Activated CD4-positive, alpha-beta T cell treated with anti-CD3 and anti-CD28 coated beads for 4 hours (primary cell): ENCODE measurements at places on chromosomes 16 and 17.

DNA sequence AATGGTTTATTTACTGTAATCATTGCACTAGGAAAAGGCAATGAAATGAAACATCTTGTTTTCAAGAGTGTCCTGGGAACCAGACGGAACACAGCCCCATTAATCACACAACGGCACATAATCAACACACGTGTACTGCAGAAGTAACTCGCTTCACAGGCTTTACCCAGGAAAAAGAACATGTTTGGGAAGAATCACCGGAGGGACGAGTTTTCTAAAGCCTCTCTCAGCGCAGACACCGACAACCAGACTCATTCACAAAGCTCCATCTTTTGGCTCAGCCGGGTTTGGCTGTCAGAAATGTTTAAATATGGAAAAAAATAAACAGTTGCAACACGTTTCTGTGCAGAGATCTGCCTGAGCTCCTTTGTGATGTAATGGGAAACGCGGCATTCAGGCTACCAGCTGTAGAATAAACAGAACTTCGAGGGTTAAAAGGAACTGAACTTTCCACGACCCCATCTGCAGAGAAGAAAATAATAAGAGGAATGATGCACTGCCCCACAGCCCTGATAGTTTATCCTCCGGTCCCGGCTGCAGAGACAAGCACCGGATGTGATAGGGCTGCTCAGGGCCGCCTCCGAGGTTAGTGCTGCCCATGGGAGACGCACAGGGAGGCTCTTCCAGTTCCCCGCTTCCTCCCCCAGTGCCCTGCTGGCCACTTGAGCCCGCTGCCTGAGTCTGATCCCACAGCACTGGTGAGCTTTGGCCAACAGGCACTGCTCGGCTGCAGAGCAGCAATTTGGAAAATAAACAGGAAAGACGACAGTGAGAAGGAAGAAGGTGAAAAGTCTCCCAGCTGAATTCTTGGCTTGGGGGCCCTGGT, 119.8 kb downstream of the HIC1 start:
- no peak for DNase-seq

GRCh38 chr16:54280751-54281150, 5.8 kb downstream of the IRX3 start:
- no peak for DNase-seq

GRCh38 chr16:81492311-81492761, 47.7 kb downstream of the CMIP start:
- DNase-seq, result no peak

- no peak for DNase-seq
Observed at GRCh38 chr16:48580925-48581500, 29.0 kb downstream of the N4BP1 start.

- no peak for DNase-seq
Observed at GRCh38 chr16:75695708-75696107, 5.6 kb downstream of the DUXB start.

DNA sequence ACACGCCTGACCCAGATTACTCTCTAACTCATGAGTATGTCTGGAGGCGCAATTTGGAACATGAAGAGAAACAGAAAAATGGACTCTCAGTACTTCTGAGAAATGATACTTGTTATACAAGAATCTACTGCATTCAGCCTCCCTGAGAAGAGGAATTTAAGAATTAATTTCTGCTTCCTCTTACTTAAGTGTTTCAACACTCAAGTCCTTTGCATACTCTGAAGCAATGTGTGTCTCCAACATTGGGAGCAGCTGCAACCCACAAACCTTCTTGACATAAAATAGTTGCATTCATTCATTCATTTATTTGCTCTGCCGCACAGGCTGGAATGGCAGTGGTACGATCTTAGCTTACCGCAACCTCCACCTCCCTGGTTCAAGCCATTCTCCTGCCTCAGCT, 199.8 kb downstream of the NPIPA7 start:
- DNase-seq, result no peak
